ENCODE measurements at places on chromosomes 1 and 21.

DNA sequence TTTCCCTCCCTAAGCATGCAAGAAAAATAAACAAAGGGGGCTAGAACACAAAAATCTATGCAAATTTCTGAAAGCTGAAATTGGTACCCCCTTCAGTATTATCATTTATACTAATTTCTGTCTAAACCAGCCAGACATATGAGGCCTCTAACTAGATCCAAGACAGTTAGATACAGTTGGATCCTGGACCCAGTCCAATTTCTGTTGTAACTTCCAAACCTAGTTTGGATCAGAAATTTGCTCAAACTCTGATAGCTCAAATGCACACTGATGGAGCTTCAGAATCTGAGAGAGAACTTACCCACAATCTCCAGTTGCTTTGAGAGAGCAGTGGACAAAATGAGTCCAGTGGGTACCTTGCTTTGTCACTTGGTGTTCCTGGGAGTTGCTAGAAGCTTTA is 11.9 kb downstream of the CEP350 start:
- no peak for DNase-seq

- DNase-seq = no peak
Observed at GRCh38 chr1:231862611-231863010, 236.0 kb downstream of the DISC1 start.

- DNase-seq = peak; percentile 19
Observed at GRCh38 chr1:56461158-56462127, 117.9 kb downstream of the PLPP3 start.

GRCh38 chr1:159065106-159065505 is 11.5 kb downstream of the AIM2 start:
- no peak for DNase-seq

- no peak for DNase-seq
Observed at GRCh38 chr1:233340966-233341516, 13.5 kb downstream of the MAP3K21 start.

GRCh38 chr1:10989095-10989494 is 23.4 kb upstream of the TARDBP start:
- DNase-seq = no peak

GRCh38 chr1:98794196-98794886 is 132.8 kb downstream of the SNX7 start:
- DNase-seq = peak; percentile 73

DNA sequence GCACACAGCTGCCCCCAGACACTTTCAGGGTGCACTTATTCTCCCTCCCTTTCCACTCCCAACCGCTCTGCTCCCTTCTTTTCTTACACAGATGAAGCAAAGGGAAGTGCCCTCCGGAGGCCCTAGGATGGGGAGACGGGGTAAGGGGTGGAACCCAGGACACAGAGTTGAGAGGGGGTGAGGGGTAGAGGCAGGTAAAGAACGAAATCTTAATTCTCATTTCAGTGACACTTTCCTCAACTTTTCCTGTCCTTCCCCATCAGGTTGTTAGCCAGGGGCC is 12.8 kb downstream of the PLEKHO1 start:
- DNase-seq = no peak

- DNase-seq = no peak
Observed at GRCh38 chr21:38807441-38807871, 1.7 kb downstream of the ETS2 start.

GRCh38 chr1:71030026-71030425 is 17.6 kb downstream of the PTGER3 start:
- DNase-seq = peak; percentile 48

- DNase-seq = peak; percentile 6
Observed at GRCh38 chr1:39639305-39640130, at the start of gene HEYL. Gene HEYL (minus strand): TSS chr1:39639643. CDS start chr1:39639625, 18 bp downstream.

DNA sequence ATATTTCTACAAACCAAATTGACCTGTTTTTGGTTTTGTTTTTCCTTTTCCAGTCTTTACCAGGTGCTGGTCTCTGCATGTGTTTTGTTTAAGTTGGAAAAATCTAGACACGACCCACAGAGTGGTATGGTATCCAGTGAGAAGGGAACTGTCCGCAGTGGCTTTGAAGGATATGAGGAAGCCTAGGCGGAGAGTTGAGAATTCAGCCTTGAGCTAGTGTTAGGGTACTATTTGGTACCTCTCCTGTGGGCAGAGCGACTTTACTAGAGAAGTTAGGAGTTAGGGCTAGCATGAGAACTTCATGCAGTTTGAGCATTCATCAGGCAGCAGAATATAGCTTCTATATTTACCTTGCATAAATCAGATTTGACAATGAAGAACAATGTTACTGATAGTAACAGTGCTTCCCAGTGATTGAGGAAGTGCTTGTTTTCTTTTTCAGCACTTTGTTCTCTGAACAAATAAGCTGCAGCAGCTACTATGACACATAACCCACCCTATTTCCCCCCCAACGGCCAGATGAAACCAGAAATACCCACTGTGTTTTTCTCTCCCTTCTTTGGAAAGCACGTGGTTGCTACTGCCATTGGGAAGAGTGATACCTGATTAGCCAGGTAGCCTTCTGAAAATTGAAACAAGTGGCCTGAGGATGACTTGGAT is 19.0 kb downstream of the MRPS6 start:
- DNase-seq = no peak

GRCh38 chr1:186082235-186082937 is 292.7 kb downstream of the TPR start:
- peak; percentile 80 for DNase-seq

DNA sequence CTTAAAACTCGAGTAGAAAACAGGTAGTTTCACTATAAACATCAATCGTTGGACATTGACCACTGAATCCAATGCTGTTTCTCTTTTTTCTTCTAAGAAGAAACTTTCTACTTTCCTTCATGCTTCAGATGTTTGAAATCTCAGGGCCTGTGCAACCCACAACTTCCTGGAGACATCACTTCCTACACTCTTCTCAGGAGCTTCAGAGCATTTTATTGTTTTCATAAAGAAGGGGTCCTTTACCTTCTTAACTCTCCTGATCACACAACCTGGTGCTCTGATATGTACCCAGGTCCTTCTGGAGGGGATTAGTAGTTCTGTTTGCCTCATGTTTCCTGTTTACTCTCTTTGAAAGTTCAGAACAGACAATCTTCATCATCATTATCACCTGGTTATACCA is 113.0 kb upstream of the VAV3 start:
- DNase-seq = no peak

- peak; percentile 39 for DNase-seq
Observed at GRCh38 chr21:39175154-39175553, 8.1 kb downstream of the PSMG1 start.

DNA sequence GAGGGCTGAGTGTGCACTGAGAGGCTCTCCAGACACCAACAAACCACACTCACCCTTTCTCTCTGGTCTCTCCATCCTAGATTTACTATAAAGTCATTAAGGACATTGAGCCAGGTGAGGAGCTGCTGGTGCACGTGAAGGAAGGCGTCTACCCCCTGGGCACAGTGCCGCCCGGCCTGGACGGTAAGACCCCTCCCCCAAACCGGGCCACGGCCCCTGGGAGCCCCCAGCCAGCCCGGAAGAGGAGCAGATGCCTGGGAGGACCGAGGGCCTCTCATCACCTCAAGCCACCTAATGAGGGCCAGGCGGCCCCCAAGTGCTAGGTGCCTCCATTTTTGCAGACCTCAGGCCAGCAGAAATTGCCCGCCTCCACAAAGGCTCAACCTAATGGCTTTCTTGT is 58.1 kb upstream of the ARHGEF16 start:
- DNase-seq = no peak

DNA sequence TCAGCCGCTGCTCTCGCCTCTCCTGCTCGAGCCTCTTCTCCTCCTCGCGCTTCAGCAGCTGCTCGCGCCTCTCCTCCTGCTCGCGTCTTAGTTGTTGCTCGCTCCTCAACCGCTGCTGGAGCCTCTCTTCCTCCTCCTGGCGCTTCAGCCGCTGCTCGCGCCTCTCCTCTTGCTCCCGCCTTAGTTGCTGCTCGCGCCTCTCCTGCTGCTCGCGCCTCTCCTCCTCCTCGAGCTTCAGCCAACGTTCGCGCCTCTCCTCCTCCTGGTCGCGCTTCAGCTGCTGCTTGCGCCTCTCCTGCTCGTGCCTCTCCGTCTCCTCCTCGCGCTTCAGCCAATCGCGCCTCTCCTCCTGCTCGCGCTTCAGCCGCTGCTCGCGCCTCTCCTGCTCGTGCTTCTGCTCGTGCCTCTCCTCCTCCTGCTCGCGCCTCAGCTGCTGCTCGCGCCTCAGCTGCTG is 3.7 kb downstream of the TCHH start:
- peak; percentile 52 for DNase-seq

- DNase-seq = no peak
Observed at GRCh38 chr1:158146739-158147138, 34.0 kb upstream of the CD1D start.

GRCh38 chr1:89354205-89354604 is 9.7 kb upstream of the GBP6 start:
- DNase-seq = no peak

GRCh38 chr21:33334824-33335223 is 10.1 kb downstream of the IFNAR1 start:
- DNase-seq = no peak

DNA sequence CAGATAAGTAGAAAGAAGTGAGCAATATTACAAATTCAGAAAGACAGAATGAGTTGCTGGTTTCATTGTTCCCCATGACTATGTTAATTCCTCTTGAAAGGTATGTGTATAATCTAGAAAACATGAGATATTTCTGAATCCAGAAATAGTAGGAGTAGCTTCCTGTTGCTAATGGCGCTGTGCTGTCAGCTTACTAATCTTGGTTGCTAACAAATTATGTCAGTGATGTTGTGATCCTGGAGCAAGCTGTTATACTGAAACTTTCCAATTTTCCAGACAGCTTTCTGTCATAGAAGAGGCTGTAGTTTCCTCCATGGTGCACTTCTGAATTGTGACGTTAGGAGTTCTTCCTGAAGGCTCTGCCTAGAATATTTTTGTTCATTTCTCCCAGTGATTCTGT is 372.3 kb downstream of the USP25 start:
- DNase-seq = peak; percentile 8

GRCh38 chr21:37348664-37349063 is 17.9 kb upstream of the DYRK1A start:
- DNase-seq = no peak

DNA sequence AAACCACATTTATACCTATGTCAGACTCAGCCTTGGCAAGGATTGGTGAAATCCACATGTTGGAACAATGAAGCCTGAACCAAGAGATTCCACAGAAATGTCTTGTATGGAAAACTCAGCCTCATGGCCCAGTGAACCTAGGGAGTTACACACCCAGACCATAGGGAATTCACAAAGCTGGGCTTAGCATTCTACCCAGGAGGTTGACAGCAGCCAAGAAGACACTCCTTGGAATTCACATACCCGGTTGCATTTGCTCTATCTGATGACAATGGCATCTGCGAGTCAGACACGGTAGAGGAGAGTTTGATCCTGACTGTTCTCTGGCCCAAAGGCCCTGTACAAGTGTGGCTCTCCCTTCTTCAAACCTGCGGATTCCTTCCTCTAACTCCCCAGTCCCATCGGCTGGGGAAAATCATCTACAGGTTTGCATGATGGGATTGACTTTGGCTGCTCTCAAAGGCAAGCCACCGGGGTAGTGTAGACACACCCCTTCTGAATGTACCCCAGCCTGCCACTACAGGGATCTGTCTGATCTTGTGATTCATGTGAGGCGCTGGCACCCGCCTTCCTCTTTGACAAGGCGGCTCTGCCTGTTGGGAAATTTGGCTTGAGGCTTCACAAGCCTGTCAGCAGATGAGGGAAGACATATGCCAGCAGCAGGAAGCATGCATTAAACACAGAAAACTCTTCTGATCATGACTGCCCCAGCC is 297.3 kb upstream of the KAZN start:
- DNase-seq = no peak

All from fibroblast of skin of right quadriceps (primary cell).